Substantia nigra (tissue), 51 donors: ENCODE measurements at places on chromosomes 3 and 15.

DNA sequence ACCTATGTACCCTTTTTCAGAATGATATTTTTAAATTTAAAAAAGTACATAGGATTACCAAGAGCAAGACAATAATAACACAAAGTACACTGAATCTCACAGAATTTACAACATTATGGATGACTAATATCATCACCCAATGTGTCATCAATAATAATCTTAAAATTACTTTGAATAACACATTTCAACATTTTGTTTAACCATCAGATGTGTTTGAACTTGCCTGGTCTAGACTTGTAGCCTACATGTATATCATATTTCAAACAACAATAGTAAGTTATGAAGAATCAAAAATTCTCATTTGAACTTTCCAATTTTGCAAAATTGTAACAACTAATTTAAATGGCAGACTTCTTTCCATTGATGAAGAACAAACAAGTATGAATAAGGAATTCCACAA, 15.1 kb downstream of the LRRC3B start:
- DNase-seq = no peak

DNA sequence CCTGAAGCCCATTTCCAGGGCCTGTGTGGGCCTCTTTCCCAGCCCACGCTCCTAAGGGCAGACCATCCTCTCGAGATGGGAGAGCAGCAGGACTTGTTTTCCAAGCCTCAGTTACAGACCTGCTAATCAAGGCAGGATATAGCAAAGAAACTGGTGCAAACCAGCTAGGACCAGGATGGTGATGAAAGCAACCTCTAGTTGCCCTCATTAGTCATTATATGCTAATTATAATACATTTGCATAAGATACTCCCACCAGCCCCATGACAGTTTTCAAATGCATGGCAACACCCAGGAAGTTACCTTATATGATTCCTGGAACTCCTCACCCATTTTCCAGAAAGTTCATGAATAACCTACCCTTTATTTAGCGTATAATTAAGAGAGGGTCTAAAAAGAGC, 34.4 kb upstream of the TRH start:
- DNase-seq = no peak

DNA sequence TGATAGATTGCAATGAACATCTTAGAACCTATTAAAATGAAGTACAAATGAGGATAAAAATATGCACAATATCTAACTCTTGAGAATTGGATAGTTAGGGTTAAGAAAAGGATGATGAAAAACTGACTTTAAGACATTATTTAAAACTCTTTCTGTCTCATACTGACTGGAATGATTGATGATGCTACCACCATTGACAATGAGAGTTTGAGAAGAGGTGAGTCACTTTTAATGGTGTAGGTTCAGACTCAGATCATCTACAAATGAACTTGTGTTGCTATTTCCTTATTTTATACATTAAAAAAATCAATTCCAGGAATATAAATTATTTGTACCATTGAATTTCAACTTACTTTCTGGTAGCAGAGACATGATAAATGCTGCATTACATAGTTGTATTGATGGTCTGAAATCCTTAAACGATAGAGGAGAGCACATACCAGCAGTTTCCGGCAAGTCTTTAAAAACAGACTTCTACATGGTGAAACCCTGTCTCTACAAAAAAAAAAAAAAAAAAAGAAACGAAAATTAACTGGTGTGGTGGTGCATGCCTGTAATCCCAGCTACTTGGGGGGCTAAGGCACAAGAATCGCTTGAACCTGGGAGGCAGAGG, 409.0 kb downstream of the OTOL1 start:
- no peak for DNase-seq

DNA sequence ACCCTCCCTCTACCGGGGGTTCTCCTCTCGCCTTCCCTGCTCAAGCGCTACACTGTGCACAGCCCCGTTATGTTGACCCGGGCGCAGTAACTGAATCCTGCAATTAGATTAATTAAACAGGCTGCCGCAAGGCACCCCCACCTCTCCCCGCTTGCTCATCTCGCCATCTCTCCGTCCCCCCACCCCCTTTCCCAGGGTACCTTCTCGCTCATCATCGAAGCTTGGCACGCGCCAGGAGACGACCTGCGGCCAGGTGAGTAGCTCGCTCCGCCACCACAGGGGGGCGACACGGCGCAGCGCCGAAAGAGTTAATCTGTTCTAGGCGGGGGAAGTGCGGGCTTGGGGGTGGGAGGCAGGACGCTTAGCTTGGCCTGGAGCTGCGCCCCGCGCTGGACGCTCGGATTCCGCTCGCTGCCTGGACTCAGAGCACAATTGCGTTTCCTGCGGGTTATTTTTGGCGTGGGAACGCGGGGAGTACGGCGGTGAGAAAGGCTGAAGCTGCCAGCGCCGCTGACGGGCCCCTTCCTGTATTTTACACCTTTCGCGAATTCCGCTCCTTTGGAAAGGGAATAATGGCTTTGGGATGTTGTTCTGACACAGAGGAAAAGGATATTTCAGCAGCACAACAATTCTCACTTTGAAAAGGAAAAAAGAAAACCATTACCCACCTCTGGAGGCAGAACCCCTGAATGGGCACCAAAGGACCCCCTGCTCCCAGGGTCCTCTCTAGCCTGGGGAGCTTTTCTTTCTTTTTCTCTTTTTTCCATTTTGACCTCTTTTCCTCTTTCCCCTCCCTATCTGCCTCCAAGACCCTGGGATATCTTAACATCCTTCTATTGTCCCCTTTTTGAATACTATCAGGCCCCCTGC, 1.5 kb downstream of the DLL4 start:
- DNase-seq = no peak

- DNase-seq = no peak
Measured at GRCh38 chr3:111904376-111905241, 45.5 kb downstream of the PHLDB2 start.

DNA sequence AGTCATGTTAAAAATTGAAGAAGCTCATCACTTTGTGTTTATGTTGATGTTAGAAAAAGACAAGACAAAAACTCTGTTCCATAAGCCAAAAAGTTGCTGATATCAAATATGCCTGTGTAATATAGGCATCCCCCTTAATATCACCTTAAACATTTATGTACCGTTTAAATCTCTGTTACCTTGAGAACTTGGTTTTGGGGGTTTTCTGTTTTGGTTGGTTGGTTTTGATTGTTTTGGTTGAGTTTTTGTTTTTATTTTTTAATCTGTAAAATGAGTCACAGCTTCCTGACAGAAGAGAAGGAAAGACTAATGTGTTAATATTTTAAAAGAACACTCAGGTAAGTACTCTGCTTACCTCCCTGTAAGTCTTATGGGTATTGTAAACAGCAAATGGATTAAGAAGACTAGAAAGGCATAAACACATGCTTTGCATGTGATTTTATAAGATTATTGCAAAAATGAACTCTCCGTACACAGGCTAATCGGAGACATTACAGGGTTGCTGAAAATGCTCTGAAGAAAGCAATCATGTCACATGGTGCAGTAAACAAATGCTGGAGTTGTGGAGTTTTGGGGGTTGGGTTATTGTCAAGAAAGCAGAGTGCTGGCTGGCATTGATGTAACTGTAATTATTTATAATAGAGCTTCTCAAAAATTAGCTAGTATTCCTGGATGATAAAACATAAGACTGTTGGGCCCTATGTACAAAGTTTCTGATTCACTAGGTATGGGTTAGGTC, 69.5 kb upstream of the MBNL1 start:
- DNase-seq = no peak

- DNase-seq = no peak
Measured at GRCh38 chr15:70726753-70727152, 36.6 kb downstream of the UACA start.

- no peak for DNase-seq
Measured at GRCh38 chr3:9949115-9949514, 3.1 kb downstream of the PRRT3 start.

DNA sequence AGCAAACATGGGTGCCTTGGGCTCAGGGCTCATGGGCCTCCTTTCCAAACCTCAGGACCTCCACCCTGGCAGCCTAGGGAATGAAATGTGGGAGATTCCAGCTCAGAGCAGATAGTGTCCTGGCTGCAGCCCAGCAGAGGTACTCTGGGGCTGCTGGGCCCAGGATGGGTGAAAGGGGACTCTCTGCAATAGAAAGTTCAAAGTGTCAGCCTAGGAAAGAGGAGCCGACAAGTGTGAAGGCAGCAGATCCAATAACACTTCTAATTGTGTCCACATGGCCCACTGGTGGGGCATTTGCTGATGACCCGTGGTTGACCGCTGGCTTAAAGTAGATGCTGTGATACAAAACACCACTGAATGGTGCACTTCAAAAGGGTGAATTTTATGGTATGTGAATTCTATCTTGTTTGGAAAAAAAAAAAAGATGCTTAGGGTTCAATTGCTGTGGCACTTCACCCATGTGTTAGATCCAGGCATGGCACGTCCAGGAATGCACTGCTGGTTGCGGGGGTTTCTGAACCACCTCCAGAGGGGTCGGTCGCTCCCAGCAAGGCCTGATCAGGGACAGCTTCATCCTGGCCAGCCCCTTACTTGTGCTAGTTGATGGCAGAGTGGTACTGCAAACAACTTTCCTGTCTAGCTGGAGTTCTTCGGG, 20.9 kb downstream of the AMOTL2 start:
- no peak for DNase-seq

DNA sequence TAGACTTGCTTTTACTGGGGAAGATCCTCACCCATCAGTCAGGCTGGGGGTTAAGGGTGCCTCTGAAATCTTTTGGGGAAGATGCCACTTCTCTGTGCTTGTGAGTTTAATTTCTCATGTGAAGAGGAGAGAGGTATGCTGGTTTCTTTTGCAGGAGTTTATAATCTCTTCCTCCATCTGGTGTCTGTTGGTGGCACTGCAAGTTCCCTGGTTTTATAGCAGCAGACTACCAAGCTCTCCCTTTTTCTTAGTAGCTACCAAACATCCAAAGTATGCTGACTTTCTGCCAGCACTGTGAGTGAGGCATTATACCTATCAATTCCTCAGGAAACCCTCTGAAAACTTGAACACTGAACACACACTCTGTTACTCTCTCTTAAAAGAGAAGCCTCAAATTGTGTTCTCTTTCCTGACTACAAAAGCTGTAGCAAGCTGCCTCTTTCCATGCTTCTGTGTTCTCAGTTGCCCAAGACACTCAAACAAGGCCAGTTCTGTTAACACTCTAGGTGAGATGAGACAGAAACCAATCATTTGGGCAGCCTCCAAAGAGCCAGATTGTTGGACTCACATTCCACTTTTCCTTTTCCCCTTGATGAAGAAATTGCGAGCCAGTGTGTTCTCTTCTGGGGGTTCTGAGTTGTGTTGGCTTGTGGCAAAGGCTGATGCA, 299.5 kb downstream of the GAP43 start:
- DNase-seq = no peak

- DNase-seq = no peak
Measured at GRCh38 chr3:59605944-59606534, 556.2 kb upstream of the CFAP20DC start.

DNA sequence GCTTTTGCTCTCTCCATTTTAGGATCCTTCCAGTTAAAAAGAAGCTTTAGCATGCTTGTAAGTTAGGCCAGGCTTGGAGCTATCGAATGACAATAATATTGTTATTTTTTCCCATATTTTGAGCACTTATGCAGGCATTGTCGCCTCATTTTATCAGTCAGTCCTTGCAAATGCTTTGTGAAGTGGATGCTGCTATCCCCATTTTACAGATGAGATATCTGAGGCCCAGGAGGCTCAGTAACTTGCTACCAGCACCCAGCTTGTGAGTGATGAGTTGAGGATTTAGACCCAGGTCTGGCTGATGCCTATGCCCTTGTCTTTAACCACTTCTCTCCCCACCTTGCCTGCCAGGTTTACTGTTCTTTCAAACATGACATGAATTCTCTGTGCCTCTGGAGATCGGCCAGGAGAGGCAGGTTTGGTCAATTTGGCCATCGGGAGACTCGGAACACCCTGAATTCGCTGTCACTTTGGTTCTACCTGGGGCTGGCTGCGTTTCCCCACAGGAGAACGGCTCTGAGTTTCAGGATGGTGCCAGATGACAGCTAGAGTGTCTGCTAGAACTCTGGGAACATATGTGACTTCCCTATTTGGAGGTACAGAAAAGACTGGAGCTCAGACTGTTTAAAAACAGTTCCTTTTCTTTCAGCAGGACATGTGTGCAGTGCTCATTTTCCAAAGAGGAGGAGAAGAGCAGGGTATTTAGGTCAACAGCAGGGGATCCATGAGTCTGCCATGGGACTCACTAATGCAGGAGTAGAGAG, 25.5 kb upstream of the ZNF710 start:
- DNase-seq = no peak

DNA sequence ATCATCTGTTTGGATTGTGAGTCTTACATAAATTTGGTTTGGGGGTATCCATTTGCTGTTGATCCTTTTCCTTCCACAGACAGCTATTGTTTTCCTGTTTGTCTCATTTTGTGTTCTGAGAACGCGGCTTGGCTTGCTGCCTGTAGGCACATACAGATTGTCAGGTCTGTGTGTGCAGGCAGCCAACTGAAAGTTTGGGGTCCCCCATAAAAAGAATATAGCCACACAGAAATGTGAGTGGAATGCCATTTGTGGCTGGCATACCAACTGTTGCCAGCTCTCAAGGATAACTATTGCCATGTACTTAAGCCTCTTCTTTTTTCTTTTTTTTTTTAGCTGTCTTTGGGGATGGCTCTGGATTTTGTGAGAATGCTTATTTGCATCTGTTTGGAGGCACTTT, 1308.0 kb downstream of the ROBO1 start:
- DNase-seq = no peak

DNA sequence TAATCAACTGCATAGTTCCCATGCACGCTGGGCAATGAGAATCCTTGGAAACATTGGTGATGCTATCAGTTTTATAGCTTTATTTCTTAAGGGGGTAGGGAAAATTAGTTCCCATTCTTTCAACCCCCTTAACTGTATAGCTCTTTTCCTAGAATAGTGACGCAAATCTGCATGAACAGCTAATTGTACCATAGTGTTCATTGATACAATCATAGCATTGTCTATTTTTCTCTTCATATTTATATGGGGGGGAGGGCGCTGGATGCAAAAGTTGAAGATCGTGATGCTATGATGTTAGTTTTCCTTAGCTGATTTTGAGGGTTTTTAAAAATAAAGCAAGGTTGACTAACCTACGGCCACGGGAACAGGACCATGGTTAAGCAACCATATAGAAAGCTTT, 32.4 kb upstream of the SAMMSON start:
- no peak for DNase-seq

GRCh38 chr3:96813134-96813819, 1.1 kb upstream of the EPHA6 start:
- DNase-seq = no peak

- no peak for DNase-seq
Measured at GRCh38 chr3:68893600-68894239, 38.6 kb downstream of the TAFA4 start.

DNA sequence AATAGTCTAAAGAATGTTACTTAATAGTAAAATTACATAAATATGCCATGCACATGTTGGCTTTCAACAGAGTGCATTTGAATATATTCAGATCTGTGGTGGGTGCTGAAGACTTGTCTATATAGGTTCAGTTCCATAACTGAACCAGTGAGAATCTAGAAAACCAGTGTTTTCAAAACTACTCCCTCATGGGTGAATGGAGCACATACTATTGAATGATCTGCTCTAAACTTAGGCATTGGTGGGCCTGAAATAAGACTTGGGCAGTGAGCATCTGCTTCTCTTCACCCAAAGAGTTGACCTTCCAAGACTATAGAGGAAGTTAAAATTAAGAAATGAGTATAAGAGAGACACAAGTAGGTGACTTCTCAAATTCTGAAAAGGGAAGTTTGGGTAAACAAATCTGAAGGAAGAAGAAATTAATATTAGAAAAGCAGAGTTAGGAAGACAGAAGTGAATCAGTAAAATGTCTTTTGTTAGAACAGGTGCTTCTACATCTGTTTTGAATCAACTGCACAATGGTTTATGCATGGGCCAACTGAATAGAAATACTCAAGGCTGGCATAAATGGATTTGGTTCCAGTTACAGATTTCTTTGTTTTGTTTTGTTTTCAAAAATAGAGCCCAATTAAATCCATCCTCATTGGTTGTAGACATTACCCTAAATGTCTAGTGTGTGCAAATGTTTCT, 19.3 kb downstream of the ALCAM start:
- no peak for DNase-seq
